ENCODE measurements at places on chromosomes 7 and 10.

DNA sequence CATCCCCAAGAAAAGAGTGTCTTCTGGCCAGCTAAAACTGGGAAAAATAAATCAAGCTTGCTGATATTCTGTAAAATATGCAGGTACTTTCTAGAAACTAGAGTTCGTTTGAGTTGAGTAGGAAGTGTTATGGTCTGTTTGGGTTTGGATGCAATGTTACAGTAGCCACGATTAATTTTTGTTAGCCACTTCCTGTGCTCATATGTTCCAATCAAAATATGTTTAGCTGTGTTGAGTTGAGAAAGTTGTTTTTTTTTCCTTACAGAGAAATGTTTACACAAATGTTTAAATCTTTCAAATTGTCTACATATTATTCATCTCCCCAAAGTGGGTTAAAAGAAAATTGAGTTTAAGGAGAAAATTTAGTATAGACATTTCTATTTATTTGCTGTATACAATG lies 11.3 kb upstream of the LAMB1 start:
- DNase-seq, result no peak

DNA sequence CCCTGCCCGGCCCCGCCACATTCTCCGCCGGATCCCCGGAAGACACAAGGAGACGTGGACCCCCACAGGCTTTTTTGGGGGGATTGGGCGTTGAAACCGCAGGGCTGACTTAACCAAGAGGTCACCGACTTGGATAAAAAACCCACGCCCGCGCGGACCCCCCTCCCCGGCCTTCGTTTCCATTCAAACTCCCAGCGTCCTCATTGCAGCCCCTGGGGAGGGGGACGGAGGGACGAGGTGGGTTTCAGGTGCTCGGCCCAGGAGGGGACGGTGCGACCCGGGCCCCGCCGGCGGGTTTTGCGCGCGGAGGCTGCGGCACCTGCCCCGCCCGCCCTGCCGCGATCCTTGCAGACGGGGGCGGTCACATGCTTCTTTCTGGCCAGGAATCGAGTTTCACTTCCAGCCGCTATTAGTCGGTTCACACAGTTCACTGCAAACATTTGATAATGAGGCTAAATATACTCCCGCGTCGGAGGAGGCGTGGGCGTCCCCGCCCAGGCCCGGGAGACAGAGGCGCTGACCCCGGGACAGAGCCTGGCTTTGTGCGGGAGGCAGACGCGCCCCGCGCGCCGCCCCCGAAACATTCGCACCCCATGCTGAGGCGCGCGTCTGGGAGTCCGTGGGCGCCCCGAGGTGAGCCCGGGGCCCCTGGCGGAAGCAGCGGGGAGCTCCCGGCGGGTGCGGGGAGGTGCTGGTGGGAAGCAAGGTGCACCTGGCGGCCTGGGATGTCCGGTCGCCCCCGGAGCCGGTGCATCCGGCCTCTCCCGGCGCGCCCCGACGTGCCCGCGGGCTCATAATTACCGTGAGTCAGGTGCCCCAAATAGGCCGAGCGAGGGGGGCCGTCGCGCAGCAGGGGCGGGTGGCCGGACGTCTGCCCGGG lies 2.7 kb upstream of the PDGFA start:
- no peak for DNase-seq

- DNase-seq, result no peak
Measured at GRCh38 chr10:75941223-75941801, 509.9 kb downstream of the LRMDA start.

- no peak for DNase-seq
Measured at GRCh38 chr10:61845196-61845949, 56.1 kb upstream of the ARID5B start.

DNA sequence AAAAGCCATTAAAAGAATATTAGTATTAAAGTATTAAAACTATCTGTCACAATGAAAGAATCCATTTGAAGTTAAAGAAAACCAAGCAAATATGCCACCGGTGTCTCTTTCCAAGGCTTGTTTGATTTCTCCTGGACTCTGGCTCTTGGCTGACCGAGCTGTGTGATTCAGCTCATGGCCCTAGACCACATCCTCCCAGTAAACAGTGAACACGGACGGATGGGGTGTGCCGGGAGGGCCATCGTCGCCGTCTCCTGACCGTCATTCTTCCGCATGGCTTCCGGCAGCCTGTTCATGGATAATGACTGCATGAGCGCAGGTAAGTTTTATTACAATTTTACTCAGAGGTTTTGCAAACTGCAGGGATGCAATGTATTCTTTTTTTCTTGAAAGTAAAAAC lies 218.5 kb downstream of the DNAJB6 start:
- DNase-seq, result no peak

GRCh38 chr7:100584683-100585510 lies 1.0 kb downstream of the LRCH4 start:
- DNase-seq, result no peak

Measured in activated effector memory CD4-positive, alpha-beta T cell treated with Interleukin-2 at 50 U/mL for 16 hours (primary cell).